Stimulated activated CD8-positive, alpha-beta memory T cell treated with anti-CD3 and anti-CD28 coated beads, Interleukin-7, amount 100 ng/mL, for 1 hour (primary cell): ENCODE measurements at places on chromosomes 11 and 22.

DNA sequence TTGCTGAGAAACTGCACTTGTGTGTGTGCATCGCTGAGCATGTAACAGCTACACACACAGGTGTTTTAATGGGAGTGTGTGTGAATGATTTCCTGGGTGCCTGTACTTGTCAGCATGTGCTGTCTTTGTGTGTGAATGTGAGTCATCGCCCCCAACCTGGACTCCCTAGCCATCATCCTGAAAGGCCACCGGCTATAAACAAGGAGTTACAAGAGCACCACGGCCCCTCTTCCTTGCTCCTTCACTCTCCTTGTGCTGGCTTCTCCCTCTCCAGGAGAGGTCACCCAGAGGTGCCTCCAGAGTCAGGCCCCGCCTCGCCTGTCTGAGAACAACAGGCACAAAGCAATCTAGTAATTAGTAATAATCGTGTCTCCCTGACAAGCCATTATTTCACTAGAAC lies 419.2 kb downstream of the BUD13 start:
- no peak for DNase-seq

GRCh38 chr11:72784662-72785061 lies 9.2 kb downstream of the STARD10 start:
- no peak for DNase-seq

DNA sequence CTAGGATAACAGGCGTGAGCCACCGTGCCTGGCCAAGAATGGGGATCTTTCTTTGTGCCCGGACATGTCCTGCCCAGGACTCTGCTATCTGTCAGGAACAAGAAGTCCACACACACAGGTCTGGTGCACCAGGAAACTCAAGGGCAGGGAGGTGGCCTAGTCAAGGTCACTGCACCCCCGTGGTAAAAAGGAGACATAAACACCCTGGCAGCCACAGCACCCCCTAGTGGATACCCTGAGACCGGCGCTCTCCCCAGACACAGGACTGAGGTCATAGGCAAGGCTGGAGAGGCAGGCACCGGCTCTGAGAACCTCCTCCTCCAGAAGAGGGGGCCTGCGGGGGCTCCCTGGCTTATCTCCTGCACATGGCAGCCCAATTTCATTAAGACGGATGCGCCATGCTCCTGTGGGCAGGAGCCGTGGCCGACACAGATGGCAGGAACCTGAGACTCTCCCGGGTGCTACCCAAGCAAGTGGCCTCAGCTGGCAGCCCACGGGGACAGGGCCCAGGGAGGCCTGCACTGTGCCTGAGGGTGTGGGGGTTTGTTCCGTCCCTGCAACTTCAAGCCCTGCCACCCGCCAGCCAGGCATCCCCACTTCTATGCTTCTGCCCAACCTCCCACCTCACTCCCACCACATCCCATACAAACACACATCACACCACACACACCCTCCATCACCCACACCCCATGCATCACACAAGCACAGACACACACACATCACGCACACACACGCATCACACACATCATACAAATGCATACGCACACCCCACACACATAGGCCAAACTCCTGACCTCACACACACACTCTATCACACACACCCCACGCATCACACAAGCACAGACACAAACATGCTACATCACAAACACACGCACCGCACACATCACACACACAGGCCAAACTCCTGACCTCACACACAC lies 19.6 kb downstream of the MACROD1 start:
- no peak for DNase-seq

DNA sequence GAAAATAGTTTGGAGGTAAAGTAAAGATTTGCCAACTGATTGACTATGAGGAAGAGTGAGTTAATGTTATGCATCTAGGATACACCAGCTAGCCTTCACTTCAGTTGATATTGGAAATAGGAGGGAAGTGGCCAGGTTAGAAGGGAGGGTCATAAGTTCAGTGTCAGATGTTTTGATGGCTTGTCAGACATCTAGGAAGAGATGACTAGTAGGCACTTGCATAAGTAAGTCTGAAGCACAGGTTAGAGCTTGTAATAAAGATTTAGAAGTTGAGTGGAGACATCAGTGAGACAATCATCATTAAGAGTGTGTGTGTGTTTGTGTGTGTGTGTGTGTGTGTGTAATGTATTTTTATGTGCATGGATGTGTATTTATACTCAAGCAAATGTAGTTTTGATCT lies 146.1 kb downstream of the OR4C45 start:
- no peak for DNase-seq

GRCh38 chr22:33726294-33726734 lies 194.0 kb downstream of the LARGE1 start:
- no peak for DNase-seq
